ENCODE measurements at places on chromosomes 7 and 10. TPM values are rescaled to one million over a fixed set of nuclear protein-coding genes. Genes with fewer than 3 reads are reported as not detected.

HABP2 gene
- total RNA-seq: 0.10 TPM

ANXA8L1 gene
- total RNA-seq: not detected

CROT gene
- total RNA-seq: 12.4 TPM

GIMAP5 gene
- 0.27 TPM for total RNA-seq

CASP2 gene
- total RNA-seq: 66.5 TPM

PIP gene
- total RNA-seq: not detected

DNAJC12 gene
- not detected for total RNA-seq

UBN2 gene
- 33.4 TPM for total RNA-seq

INMT gene
- 0.15 TPM for total RNA-seq

C10orf62 gene
- total RNA-seq: not detected

LIPN gene
- not detected for total RNA-seq

PTPRN2 gene
- total RNA-seq: 1.5 TPM

DDX21 gene
- 40.5 TPM for total RNA-seq

ASB10 gene
- not detected for total RNA-seq

CSGALNACT2 gene
- total RNA-seq: 25.0 TPM

TYW1 gene
- 33.6 TPM for total RNA-seq

ARMH3 gene
- total RNA-seq: 36.2 TPM

FAM241B gene
- total RNA-seq: 1.1 TPM

BRAT1 gene
- total RNA-seq: 40.7 TPM

FAM24B gene
- 11.7 TPM for total RNA-seq

MSS51 gene
- total RNA-seq: 6.4 TPM

RADIL gene
- total RNA-seq: not detected

GARIN1A gene
- total RNA-seq: 2.2 TPM

NME8 gene
- total RNA-seq: not detected

ASZ1 gene
- total RNA-seq: not detected

SSC4D gene
- total RNA-seq: not detected

SKIDA1 gene
- total RNA-seq: 0.10 TPM

UNCX gene
- total RNA-seq: not detected

COL1A2 gene
- total RNA-seq: 0.47 TPM

RTKN2 gene
- 0.53 TPM for total RNA-seq

SLIT1 gene
- total RNA-seq: 0.29 TPM

MYL7 gene
- not detected for total RNA-seq

SLC39A12 gene
- total RNA-seq: not detected

IDI2 gene
- total RNA-seq: not detected

AKR1C2 gene
- not detected for total RNA-seq

PTPRZ1 gene
- total RNA-seq: not detected

CCZ1 gene
- 74.1 TPM for total RNA-seq

BTBD16 gene
- not detected for total RNA-seq

HOXA1 gene
- 0.37 TPM for total RNA-seq

All from B cell (primary cell).